Upper lobe of right lung (tissue), 1 donor: ENCODE measurements at places on chromosomes 7 and 10.
A peak's percentile ranks its signal among the peaks of the same experiment; 100 is the strongest.

DNA sequence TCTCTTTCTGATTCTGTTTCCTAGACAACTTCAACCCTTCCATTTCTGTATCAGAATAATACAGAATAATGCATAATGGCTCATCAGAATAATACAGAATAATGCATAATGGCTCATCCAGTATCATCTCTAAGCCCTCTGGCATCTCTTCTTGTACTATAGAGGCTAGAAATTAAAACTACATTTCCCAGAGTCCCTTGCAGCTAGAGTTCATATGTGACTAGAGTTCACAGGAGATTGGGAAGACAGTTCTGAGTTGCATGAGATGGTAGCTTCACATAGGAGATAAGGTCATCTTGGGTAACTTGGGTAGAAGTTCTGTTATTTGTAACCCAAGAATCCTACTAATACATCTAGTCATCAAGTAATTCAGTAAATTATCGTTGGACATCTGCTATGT lies 122.9 kb upstream of the NRBF2 start:
- H3K36me3 ChIP-seq = no peaks in the 10 kb centered on the region
- no peak overlapping the region for H3K4me3 ChIP-seq
- DNase-seq = no peak
- H3K27me3 ChIP-seq = no peaks in the 10 kb centered on the region

- no peaks in the 10 kb centered on the region for H3K36me3 ChIP-seq
- peak overlapping the region; percentile 47 for H3K27ac ChIP-seq
- no peaks in the 10 kb centered on the region for H3K27me3 ChIP-seq
- H3K4me3 ChIP-seq = peak overlapping the region; percentile 74
- DNase-seq = no peak
- peaks cover 36% of the 10 kb centered on the region for H3K4me1 ChIP-seq
Measured at GRCh38 chr10:80409121-80409520, 770 bp downstream of the PRXL2A start.

- H3K27me3 ChIP-seq = no peaks in the 10 kb centered on the region
- no peak for DNase-seq
- no peaks in the 10 kb centered on the region for H3K36me3 ChIP-seq
- no peaks in the 10 kb centered on the region for H3K4me1 ChIP-seq
Measured at GRCh38 chr7:107439025-107439424, 30.8 kb upstream of the GPR22 start.

DNA sequence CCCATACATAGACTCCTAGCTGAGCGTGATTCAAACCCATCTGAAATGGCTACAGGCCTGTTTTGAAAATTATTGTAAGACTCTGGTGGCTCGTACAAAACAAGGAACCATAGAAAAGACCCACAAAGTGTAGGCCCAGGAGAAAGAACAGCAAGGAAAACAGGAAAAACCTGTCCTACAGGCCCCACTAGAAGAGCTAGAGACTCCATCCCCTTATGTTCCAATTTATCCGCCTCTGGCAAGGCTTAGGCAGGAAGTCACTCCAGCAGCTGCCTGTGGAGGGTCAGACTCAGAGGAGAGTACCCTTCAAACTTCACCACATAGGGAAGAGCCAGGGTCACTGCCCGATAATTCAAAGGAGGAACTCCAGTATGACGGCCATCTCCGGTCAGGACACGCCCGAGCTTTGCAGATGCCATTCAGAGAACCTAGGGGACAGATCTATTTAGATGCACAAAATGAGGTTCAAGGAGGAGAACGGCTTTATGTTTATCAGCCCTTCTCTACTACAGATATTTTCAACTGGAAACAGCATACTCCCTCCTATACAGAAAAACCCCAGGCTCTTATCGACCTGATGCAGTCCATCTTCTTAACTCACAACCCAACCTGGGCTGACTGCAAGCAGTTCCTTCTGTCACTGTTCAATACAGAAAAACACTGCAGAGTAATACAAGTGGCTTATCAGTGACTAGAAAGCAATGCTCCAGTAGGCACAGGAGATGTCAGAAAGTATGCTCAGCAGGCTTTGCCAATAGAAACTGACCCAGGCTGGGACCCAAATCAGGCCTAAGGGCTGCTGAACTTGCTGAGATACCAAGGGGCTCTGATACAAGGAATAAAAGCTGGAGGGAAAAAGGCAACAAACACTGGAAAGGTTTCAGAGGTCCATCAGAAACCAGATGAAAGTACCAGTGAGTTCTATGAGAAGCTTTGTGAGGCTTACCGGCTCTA lies 8.6 kb upstream of the ZNF33B start:
- no peaks in the 10 kb centered on the region for H3K4me1 ChIP-seq
- H3K36me3 ChIP-seq = no peaks in the 10 kb centered on the region
- H3K27ac ChIP-seq = no peak overlapping the region
- no peak for DNase-seq

- no peak for DNase-seq
- H3K27ac ChIP-seq = no peak overlapping the region
- no peaks in the 10 kb centered on the region for H3K36me3 ChIP-seq
- H3K4me3 ChIP-seq = no peak overlapping the region
Measured at GRCh38 chr7:151893405-151893923, 16.5 kb upstream of the PRKAG2 start.

DNA sequence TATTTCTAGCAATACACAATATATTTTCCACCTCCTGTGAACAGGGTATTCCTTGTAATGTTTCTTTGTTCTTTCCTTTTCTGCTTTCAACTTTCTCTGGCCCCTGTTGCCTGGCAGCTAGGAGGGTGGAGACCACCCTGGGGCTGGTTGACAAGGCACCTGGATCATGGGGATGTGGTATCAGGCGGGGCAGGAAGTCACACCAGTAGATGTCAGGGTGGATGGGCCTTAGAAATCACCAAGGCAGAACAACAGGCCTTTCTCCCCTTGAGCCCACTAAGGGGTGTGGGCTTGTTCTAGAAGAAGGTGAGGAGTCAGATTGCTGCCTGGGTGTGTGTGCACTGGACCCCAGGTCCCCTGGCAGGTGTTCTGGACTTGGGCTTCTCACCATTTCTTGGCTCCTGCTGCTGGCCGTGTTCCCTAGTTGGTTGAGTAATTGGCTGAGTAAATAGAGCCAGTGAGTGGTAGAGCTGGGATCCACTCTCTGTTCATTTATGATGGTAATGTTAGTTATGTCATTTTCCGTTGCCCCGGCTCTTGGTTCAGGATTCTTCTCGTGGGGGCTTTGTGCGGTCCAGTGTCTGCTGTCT lies 24.9 kb downstream of the ZNF783 start:
- H3K27ac ChIP-seq = no peak overlapping the region
- peaks cover 7% of the 10 kb centered on the region for H3K4me1 ChIP-seq
- no peaks in the 10 kb centered on the region for H3K27me3 ChIP-seq
- peaks cover 6% of the 10 kb centered on the region for H3K36me3 ChIP-seq

GRCh38 chr7:15554081-15554480 lies 7.7 kb downstream of the AGMO start:
- H3K4me1 ChIP-seq = no peaks in the 10 kb centered on the region
- DNase-seq = no peak
- H3K36me3 ChIP-seq = no peaks in the 10 kb centered on the region

GRCh38 chr7:117212969-117213877 lies 109.6 kb downstream of the WNT2 start:
- peaks cover 10% of the 10 kb centered on the region for H3K36me3 ChIP-seq
- no peak overlapping the region for H3K27ac ChIP-seq
- no peak overlapping the region for H3K4me3 ChIP-seq
- H3K4me1 ChIP-seq = no peaks in the 10 kb centered on the region
- DNase-seq = no peak

GRCh38 chr10:2798336-2799022 lies 268.9 kb upstream of the PFKP start:
- H3K4me3 ChIP-seq = no peak overlapping the region
- no peaks in the 10 kb centered on the region for H3K27me3 ChIP-seq
- no peaks in the 10 kb centered on the region for H3K4me1 ChIP-seq
- no peak for DNase-seq
- H3K27ac ChIP-seq = no peak overlapping the region

- no peaks in the 10 kb centered on the region for H3K36me3 ChIP-seq
- peaks cover 9% of the 10 kb centered on the region for H3K4me1 ChIP-seq
- no peak overlapping the region for H3K4me3 ChIP-seq
- no peaks in the 10 kb centered on the region for H3K27me3 ChIP-seq
- DNase-seq = no peak
- H3K27ac ChIP-seq = no peak overlapping the region
Measured at GRCh38 chr7:80618096-80618495, 20.3 kb upstream of the CD36 start.

GRCh38 chr10:49526619-49527018 lies 12.3 kb downstream of the ERCC6 start:
- H3K4me1 ChIP-seq = no peaks in the 10 kb centered on the region
- H3K27ac ChIP-seq = no peak overlapping the region
- H3K4me3 ChIP-seq = no peak overlapping the region
- no peak for DNase-seq

GRCh38 chr7:50627824-50628361 lies 62.7 kb upstream of the DDC start:
- H3K36me3 ChIP-seq = peaks cover 20% of the 10 kb centered on the region
- H3K4me3 ChIP-seq = no peak overlapping the region
- H3K27me3 ChIP-seq = no peaks in the 10 kb centered on the region
- DNase-seq = peak; percentile 29
- no peak overlapping the region for H3K27ac ChIP-seq
- H3K4me1 ChIP-seq = peaks cover 4% of the 10 kb centered on the region

- H3K27me3 ChIP-seq = no peaks in the 10 kb centered on the region
- no peak overlapping the region for H3K4me3 ChIP-seq
- H3K36me3 ChIP-seq = peaks cover 25% of the 10 kb centered on the region
- H3K27ac ChIP-seq = no peak overlapping the region
- H3K4me1 ChIP-seq = peaks cover 10% of the 10 kb centered on the region
Measured at GRCh38 chr10:89219513-89220218, 12.5 kb upstream of the CH25H start.

- H3K4me3 ChIP-seq = no peak overlapping the region
- H3K27me3 ChIP-seq = no peaks in the 10 kb centered on the region
- H3K27ac ChIP-seq = no peak overlapping the region
- DNase-seq = no peak
Measured at GRCh38 chr7:81213394-81213793, 294.5 kb upstream of the SEMA3C start.

DNA sequence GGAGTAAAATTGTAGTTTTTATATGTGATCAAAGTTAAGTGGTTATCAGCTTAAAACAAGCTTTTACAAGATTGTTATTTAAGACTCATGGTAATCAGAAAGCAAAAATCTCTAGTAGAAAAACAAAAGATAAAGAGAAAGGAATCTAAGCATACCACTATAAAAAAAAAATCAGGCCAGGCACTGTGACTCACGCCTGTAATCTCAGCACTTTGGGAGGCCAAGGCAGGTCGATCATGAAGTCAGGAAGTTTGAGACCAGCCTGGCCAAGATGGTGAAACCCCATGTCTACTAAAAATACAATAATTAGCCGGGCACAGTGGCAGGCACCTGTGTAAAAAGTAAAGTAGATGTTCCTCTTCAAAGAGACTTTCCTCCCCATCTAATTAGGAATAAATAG lies 265.9 kb upstream of the NRP1 start:
- no peak for DNase-seq
- H3K27ac ChIP-seq = no peak overlapping the region
- no peak overlapping the region for H3K4me3 ChIP-seq
- H3K27me3 ChIP-seq = no peaks in the 10 kb centered on the region
- H3K36me3 ChIP-seq = no peaks in the 10 kb centered on the region

GRCh38 chr10:24664991-24665390 lies 58.7 kb downstream of the ARHGAP21 start:
- DNase-seq = no peak
- H3K27me3 ChIP-seq = no peaks in the 10 kb centered on the region
- H3K27ac ChIP-seq = no peak overlapping the region
- H3K4me1 ChIP-seq = no peaks in the 10 kb centered on the region
- H3K36me3 ChIP-seq = peaks cover 6% of the 10 kb centered on the region
- no peak overlapping the region for H3K4me3 ChIP-seq

DNA sequence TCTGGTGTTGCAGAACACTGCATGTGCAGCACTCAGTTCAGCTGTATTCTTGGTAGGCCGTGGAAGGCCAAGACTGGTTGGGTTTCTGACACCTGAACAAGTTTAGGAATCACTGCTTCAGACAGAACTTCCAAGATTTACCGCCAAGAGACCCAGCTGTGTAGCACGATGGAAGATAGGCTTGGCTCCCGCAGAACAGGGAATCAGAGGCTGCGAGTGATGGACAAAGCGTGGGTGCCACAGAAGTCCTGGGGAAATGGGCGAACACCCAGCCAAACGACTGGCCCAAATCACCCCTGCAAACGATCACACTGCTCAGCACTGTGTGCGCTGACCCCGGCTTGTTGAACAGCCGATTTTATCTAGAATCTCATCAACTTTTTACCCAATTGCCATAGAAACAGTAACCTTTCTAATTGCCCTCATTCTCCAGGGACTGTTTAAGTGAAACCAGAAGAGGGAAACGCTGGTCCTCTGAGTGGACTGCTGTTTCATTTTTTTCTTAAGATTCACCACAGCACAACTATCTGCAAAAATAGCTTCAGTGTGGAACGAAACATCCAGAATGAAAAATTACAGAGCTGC lies 17.9 kb downstream of the ZFAND2A start:
- H3K36me3 ChIP-seq = no peaks in the 10 kb centered on the region
- H3K27ac ChIP-seq = no peak overlapping the region
- H3K4me1 ChIP-seq = peaks cover 5% of the 10 kb centered on the region

DNA sequence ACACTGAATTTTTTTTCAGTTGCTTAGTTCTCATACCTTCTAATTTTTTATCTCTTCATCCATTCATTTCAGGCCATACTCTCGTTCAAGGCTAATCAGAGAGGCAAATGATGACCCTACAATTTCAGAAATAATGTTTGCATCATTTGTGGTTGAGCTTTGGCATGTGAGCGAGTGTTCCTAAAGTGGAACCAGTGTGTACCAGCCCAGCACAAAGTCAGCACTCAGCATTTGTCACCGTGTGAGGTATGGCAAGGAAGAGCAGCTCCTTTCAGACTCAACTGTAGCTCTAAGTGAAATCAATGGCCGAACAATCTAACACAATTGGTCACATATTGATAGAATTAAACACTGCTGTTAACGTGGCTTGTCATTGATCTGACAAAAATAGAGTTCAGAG lies 154.6 kb downstream of the POU6F2 start:
- no peaks in the 10 kb centered on the region for H3K4me1 ChIP-seq
- H3K4me3 ChIP-seq = no peak overlapping the region
- no peak for DNase-seq
- no peak overlapping the region for H3K27ac ChIP-seq
